ENCODE measurements at places on chromosomes 11 and 22. TPM values are rescaled to one million over a fixed set of nuclear protein-coding genes. Genes with fewer than 3 reads are reported as not detected.

The ROBO4 gene
- total RNA-seq = 13.0 TPM

The NRGN gene
- not detected for total RNA-seq

The STK33 gene
- total RNA-seq = 17.8 TPM

The CYTH4 gene
- total RNA-seq = 44.8 TPM

The FAM111B gene
- 8.4 TPM for total RNA-seq

The SLC22A6 gene
- not detected for total RNA-seq

The UBASH3B gene
- total RNA-seq = 3.4 TPM

The SOX6 gene
- 54.7 TPM for total RNA-seq

GRCh38 chr11:17768547-17768946 is 34.0 kb downstream of the KCNC1 start:
- DNase-seq = no peak

- peak; percentile 17 for DNase-seq
Measured at GRCh38 chr11:112963368-112963955, 2.2 kb downstream of the NCAM1 start.

GRCh38 chr22:40399621-40400020 is 29.2 kb downstream of the SGSM3 start:
- DNase-seq = no peak

GRCh38 chr22:49460592-49461281 is 366.9 kb downstream of the BRD1 start:
- DNase-seq = peak; percentile 64

GRCh38 chr11:35483131-35483820 is 42.1 kb downstream of the PAMR1 start:
- no peak for DNase-seq

GRCh38 chr22:27318516-27318915 is 483.0 kb downstream of the MN1 start:
- peak; percentile 94 for DNase-seq

DNA sequence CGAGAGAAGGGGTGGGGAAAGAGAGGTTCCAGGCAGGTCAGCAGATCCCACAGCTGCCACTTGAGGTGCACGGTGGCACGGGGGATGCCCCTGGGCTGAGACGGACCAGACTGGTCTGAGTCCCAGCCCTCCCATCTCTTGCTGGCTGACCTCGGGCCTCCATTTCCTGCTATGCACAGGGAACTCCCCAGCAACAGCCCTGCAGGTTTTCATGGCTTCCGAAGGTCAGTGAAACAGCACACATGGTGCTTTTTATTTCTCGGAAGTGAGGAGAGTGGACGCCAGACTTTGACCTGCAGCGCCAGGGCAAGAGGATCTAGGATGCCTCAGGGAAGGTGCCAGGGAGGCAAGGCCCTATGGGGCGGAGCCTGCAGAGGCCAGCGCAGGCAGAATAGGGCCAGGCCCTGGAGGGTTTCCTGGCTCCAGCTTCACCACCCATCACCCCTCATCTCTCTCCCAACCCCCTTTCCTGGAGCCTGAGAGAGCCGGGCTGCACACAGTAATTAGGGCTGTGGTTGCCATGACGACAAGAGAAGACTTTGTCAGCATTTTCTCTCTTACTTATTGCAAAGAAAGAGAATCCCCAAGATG is 29.5 kb downstream of the SLC22A12 start:
- peak; percentile 78 for DNase-seq

DNA sequence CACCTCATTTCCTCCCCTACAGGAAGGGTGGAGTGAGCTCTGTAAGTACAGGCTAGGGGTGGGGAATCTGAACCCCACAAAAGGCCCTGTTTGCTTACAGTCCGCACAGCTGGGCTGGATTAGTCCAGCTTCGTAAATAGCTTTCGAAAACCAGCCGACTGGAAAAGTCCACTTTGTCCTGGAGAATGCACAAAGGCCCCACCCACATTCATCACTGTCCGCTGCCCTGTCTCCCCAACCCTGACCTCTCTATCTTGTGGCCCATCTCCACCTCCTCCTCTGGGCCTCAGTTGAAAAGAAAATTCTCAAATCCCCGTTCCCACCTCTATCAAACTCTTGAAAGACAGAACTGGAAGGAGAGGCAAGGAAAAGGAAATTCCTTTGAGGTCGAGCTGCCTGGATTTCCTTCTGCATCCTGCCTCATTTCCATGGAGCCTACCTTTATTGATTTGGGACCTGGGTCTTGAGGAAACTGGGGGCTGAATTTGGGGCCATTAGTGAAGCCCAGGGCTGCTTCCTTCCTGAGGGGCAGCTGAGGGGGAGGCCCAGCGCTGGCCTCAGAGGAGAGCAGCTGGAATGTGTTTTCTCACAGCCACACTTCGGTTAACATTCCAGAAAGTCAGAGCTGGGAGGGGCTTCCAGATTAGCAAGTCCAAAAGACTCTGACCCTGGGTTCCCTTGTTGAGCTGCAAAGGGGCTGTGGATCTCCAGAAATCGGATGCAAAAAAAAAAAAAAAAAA is 147.6 kb downstream of the FBXO7 start:
- peak; percentile 97 for DNase-seq

GRCh38 chr22:32103658-32104315 is 55.3 kb downstream of the C22orf42 start:
- no peak for DNase-seq

- DNase-seq = no peak
Measured at GRCh38 chr22:35218079-35218478, 39.2 kb upstream of the HMGXB4 start.

DNA sequence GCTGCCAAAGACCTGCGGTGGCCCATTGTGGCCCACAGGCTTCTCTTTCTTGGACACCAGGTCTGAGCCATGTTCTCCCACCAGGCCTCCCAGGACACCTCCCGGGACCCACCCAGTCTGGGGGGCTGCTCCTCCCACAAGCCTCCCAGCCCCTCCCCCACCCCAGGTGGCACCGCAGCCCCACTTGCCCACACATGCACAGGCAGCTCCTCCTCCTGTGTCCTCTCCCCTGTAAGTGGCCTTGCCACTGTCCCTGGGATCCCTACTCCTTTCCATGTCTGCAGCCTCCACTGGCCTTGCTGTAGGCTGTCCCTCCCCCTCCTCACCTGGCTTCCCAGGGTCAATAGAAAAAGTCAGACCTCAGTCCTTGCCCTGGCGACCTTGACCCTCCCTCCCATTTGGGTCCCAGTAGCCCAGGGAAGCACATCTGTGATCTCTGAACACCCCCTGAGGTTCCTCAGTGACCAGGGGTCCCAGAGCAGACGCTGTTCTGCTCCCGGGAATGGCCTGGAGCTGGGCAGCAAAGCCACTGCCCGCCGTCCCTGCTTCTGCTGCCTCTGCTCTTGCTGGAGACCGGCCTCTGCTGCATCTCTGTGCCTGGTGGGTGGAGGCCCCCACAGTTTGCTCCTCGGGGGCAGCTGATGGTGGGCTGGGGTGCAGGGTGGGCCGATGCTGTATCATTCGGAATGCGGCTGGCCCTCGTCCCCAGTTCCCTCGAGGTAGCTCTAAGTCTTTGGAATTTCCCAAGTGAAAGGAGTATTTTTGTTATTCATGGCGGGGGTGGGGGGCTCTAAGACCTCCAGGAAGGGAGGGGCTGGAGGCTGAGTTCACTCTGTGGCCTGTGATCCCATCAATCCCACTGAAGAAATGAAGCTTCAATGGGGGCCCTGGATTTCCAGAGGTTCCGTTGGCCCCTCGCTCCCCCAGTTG is 43.6 kb downstream of the ARHGAP8 start:
- DNase-seq = no peak

DNA sequence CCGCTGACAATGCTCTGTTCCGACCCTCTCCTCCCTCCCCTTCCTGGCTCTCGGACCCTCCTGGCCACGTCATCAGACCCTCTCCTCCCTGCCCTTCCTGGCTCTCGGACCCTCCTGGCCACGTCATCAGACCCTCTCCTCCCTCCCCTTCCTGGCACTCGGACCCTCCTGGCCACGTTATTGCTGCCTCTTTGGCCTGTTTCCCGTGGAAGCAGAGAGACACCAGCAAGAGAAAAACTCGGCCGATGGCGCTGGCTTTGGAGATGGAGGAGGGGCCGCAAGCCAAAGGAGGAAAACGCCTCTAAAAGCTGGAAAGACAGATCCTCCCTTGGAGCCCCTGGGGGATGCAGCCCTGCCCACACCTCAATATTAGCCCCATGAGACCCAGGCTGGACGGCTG is 463.3 kb downstream of the BRD1 start:
- no peak for DNase-seq
